Activated T-helper 1 cell treated with anti-CD3 and anti-CD28 coated beads, Interleukin-2, amount 50 U/mL, for 16 hours (primary cell): ENCODE measurements at places on chromosomes 5 and 9.

- DNase-seq, result no peak
Measured at GRCh38 chr5:126315341-126315740, 107.9 kb upstream of the GRAMD2B start.

GRCh38 chr9:38344566-38345324 is 47.8 kb upstream of the ALDH1B1 start:
- no peak for DNase-seq

DNA sequence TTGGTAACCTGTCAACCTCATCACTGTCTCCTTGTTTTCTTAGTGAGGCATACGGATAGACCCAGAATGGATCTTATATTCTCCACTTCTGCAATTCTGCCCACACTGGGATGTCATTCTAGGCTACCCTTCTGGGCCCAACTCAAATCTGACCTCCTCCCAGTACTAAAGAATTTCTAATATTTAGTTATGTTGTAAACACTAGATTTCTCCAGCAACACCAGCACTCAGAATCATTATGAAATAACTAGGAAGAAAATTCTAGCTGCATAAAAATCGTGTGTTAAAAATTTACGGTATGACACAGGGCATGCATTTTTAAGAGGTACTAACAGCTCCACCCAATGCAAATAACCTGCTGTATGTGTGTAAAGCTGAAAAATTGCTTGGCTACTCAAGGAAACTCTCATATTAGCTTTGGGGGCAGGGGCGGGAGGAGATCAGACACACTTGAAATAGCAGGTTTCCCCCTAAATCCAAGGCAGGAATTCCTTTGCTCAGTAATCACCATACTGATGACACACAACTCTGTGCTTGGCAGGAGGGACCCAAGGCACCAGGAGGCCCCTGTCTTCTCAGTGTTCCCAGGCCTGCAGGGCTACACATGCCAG is 27.3 kb downstream of the MACROH2A1 start:
- no peak for DNase-seq

- no peak for DNase-seq
Measured at GRCh38 chr9:133135146-133135745, 14.2 kb upstream of the RALGDS start.

GRCh38 chr9:87810679-87811178 is 71.9 kb upstream of the SPATA31E1 start:
- no peak for DNase-seq

DNA sequence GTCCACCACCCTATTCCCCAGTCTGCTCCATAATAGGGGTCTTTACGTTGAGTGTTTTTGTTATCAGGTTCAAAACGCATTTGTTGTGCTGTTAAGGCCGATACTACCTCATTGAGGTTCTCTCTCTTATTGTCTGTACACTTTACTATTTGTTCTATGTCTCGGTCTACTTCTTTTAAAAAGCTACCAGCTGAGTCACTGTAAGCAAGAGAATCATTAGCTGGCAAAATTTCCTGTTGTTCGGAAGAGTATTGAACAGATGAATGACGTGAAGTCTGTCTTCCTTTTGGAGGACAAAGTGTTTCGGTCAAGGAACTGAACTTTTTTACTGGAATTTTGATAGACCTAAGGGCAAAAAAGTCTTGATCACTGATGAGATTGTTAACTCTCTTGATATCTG is 10.3 kb downstream of the LYSMD3 start:
- no peak for DNase-seq

- DNase-seq, result no peak
Measured at GRCh38 chr5:6402939-6403338, 24.6 kb upstream of the MED10 start.

- DNase-seq, result no peak
Measured at GRCh38 chr9:124339603-124340146, 75.6 kb downstream of the PSMB7 start.

- DNase-seq, result no peak
Measured at GRCh38 chr5:151673421-151673820, 13.3 kb downstream of the SPARC start.
